Type B pancreatic cell (in vitro differentiated cells): ENCODE measurements at places on chromosomes 16 and 17. TPM values are rescaled to one million over a fixed set of nuclear protein-coding genes. Genes with fewer than 3 reads are reported as not detected.

GRCh38 chr17:32127158-32127897 is 15.0 kb upstream of the RHOT1 start:
- no peaks in the 10 kb centered on the region for H3K36me3 ChIP-seq
- H3K4me3 ChIP-seq = peak overlapping the region; percentile 95
- no peaks in the 10 kb centered on the region for H3K27me3 ChIP-seq
- DNase-seq = peak; percentile 79
- peak overlapping the region; percentile 97 for H3K27ac ChIP-seq

DNA sequence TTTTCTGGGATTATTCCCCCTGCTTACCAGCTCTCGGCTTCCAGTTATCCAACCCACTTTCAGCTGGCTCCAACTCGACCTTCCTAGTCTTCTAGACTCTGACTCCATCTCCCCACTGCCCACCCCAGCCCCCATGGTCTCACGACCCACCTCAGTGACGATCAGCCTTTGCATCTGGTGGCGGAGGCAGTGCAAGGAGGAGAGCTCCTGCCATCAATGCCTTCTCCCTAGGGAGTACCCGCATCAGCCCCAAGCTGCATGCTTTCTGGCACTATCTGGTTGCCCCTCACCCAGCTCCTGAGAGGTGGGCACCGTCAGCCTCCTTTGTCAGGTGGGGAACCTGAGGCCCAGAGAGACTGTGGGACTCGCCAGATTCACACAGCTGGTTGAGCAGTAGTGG is 72.6 kb upstream of the RPL38 start:
- peaks cover 18% of the 10 kb centered on the region for H3K27me3 ChIP-seq
- DNase-seq = no peak
- no peak overlapping the region for H3K27ac ChIP-seq
- peaks cover 4% of the 10 kb centered on the region for H3K4me1 ChIP-seq
- H3K36me3 ChIP-seq = no peaks in the 10 kb centered on the region
- H3K4me3 ChIP-seq = no peak overlapping the region

The HSD11B2 gene
- total RNA-seq = 5.4 and 8.5 TPM in 2 replicates

- peaks cover 48% of the 10 kb centered on the region for H3K4me1 ChIP-seq
- no peaks in the 10 kb centered on the region for H3K27me3 ChIP-seq
- peak within 1 kb of the TSS; percentile 90 for H3K4me3 ChIP-seq
Measured at GRCh38 chr16:66549284-66550131, at the start of gene TK2. TSS of gene TK2 (minus strand) at chr16:66550122. CDS start at chr16:66550061, 61 bp downstream.

DNA sequence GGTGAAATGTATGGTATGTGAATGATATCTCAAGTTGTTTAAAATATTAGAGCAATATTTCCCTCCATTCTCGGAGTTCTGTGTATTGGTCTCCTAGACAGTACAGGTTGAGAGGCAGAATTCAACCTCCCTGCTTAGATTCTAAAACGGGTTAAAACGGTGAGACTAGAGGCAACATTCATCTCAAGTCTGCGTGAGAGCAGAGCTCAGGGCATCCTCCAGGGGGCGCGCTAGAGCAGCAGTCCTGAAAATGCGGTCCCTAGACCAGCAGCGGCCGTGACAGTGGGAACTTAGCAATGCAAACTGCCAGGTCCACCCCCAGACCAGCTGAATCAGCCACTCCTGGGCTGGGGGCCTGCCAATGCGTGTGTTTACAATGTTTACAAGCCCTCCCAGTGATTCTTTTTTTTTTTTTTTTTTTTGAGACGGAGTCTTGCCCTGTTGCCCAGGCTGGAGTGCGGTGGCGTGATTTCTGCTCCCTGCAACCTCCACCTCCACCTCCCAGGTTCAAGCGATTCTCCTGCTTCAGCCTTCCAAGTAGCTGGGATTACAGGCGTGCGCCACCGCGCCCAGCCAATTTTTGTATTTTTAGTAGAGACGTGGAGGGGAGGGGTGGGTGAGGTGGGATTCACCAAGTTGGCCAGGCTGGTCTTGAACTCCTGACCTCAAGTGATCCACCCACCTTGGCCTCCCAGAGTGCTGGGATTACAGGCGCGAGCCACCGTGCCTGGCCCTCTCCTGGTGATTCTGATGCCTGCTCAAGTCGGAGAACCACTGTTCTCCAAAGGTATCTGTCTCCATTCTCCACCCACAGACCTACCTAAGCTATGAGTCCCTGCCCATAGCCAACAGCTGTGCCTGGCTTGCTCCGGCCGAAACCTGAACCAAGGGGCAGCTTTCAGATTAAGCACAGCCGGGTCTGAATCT is 24.2 kb downstream of the KLHL36 start:
- no peak for DNase-seq
- no peak overlapping the region for H3K4me3 ChIP-seq
- peaks cover 2% of the 10 kb centered on the region for H3K36me3 ChIP-seq

GRCh38 chr17:66713533-66714042 is 121.3 kb upstream of the CACNG5 start:
- DNase-seq = no peak
- H3K4me1 ChIP-seq = peaks cover 47% of the 10 kb centered on the region
- H3K27me3 ChIP-seq = no peaks in the 10 kb centered on the region
- H3K36me3 ChIP-seq = no peaks in the 10 kb centered on the region
- H3K27ac ChIP-seq = no peak overlapping the region

The KRTAP16-1 gene
- not detected in 2 replicates for total RNA-seq

- peaks cover 13% of the 10 kb centered on the region for H3K4me1 ChIP-seq
- H3K36me3 ChIP-seq = no peaks in the 10 kb centered on the region
- DNase-seq = no peak
- no peak overlapping the region for H3K27ac ChIP-seq
- peaks cover 16% of the 10 kb centered on the region for H3K27me3 ChIP-seq
Measured at GRCh38 chr16:27819356-27819755, 244.2 kb downstream of the GSG1L start.

DNA sequence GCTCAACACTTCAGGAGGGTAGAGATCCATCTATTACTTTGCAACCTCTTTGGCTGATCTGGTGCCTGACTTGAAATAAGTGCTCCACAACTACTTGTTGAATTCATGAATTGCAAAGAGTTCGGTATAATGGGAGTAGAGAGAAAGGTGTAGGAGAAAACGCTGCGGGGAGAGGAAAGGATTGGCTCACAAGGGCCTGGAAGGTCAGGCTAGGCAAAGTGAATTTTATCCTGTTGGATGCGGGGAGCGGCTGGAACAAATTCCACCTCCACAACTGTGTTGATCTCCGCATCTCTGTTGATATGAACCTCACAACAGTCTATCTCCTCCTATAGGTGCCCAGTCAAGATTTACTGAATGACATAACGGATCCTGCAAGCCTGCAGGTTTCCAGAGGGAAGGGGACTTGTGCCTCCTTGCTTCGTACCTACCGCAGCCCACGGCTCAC is 684 bp downstream of the SLX4 start:
- H3K27me3 ChIP-seq = no peaks in the 10 kb centered on the region
- H3K4me3 ChIP-seq = peak overlapping the region; percentile 99
- peak overlapping the region; percentile 35 for H3K27ac ChIP-seq
- no peak for DNase-seq

The TEKT5 gene
- total RNA-seq = 0.41 and 0.52 TPM in 2 replicates

GRCh38 chr16:21194771-21195301 is 16.5 kb downstream of the ZP2 start:
- no peaks in the 10 kb centered on the region for H3K4me1 ChIP-seq
- H3K36me3 ChIP-seq = no peaks in the 10 kb centered on the region
- no peak overlapping the region for H3K27ac ChIP-seq
- no peak for DNase-seq

The RNF222 gene
- total RNA-seq = 0.24 and 1.1 TPM in 2 replicates

DNA sequence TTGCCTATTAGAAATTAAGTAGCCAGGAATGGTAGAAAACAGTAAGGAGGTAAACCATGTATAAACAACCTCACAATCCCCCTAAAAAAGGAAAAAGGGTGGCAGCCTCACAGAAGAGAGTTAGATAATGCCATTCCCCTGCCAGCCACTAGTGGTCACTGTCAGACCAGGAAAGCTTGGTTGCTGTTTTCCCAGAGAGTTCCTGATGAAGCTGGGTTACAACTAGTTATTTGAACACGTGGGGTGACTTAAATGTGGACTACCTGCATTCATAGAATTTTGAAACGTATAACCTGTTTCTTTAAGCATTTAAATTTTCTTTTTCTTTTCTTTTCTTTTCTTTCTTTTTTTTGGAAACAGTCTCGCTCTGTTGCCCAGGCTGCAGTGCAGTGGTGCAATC is 5.8 kb downstream of the GPRC5C start:
- no peak overlapping the region for H3K27ac ChIP-seq
- peaks cover 14% of the 10 kb centered on the region for H3K27me3 ChIP-seq
- DNase-seq = no peak
- no peak overlapping the region for H3K4me3 ChIP-seq
- peaks cover 11% of the 10 kb centered on the region for H3K4me1 ChIP-seq

- H3K4me1 ChIP-seq = peaks cover 7% of the 10 kb centered on the region
- H3K27ac ChIP-seq = no peak overlapping the region
- peaks cover 9% of the 10 kb centered on the region for H3K27me3 ChIP-seq
- no peak overlapping the region for H3K4me3 ChIP-seq
Measured at GRCh38 chr16:17563323-17564091, 92.7 kb upstream of the XYLT1 start.

DNA sequence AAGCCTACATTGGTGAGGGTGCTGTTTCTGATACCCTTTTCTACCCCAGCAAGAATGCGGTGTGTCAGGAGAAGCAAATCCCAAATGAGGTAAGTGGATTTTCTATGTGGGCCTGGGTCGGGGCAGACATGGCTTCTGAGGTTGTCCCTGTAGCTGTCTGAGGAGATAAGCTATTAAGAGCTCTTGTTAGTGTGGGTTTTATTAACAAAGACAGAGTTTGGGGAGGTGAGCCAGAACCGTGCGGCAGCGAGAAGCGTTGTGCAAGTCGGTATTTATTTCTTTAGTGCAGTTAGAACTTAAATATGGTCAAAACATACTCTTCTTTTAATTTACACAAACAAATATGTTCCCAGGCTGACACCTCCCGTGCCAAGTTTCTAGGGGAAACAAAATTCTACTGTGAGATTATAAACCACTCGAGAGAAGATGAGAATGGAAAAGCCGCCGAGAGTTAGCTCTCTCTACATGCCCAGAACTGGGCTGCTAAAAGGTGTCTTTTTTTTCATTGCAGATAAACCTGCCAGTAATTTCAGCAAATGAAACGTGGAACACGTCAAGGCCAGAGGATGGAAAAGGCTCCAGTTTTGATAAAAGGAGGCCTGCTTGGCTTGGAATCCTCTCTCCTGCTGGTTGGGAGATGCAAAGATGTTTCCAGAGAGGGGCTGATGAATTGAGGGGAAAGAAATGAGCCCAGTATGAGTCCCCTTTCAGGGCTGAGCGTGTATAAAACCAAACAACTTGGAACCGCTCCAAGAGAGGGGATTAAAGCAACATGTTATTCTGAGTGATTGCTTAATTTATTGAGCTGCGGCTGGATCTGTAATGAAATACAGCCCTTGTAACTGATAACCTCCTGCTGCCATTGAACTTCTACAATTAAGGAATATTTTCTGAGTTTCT is 254.6 kb downstream of the MRTFB start:
- peaks cover 22% of the 10 kb centered on the region for H3K4me1 ChIP-seq
- H3K27me3 ChIP-seq = no peaks in the 10 kb centered on the region
- peak overlapping the region; percentile 17 for H3K27ac ChIP-seq

- H3K36me3 ChIP-seq = no peaks in the 10 kb centered on the region
- no peak overlapping the region for H3K4me3 ChIP-seq
- no peaks in the 10 kb centered on the region for H3K4me1 ChIP-seq
- no peak overlapping the region for H3K27ac ChIP-seq
Measured at GRCh38 chr17:79883202-79883601, 44.0 kb upstream of the CBX4 start.

The TBC1D3L gene
- 32.4 and 44.9 TPM in 2 replicates for total RNA-seq
